ENCODE measurements at places on chromosomes 6 and 20.

DNA sequence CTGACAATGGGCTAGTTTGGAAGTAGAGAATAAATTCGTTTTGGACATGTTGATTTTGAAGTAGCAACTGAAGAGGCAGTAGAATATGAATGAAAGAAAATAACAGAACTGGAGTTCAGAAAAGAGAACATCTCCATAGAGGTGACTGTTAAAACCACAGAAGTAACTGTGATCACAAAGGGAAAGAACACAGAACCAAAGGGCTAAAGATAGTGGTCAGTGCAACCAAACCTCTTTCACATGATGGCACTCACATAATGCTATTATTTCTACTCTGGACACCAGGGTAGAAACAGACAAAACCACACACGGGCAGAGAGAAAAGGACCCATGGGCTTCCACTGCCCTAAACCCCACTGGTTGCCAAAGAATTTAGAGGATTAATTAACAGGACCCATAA, 58.5 kb downstream of the CDK19 start:
- DNase-seq = no peak

DNA sequence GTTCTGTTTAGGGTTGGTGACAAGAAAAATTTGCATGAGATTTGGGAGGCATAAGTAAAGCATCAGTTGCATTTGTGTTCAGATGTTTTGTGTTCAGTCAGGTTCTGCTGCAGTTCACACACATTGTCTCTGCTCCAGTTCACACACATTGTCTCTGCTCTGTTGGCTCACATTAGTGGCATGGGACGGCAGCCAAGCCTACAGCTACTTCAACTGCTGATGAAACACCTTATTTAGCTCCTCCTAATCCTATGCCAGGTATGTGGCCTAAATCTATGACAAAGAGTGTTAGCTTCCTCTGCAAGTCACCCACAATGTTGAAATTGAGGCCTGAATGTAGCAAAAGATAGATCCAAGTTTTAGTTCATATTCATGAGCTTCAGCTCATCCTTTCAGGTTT, 278.1 kb upstream of the SYNCRIP start:
- DNase-seq = no peak

DNA sequence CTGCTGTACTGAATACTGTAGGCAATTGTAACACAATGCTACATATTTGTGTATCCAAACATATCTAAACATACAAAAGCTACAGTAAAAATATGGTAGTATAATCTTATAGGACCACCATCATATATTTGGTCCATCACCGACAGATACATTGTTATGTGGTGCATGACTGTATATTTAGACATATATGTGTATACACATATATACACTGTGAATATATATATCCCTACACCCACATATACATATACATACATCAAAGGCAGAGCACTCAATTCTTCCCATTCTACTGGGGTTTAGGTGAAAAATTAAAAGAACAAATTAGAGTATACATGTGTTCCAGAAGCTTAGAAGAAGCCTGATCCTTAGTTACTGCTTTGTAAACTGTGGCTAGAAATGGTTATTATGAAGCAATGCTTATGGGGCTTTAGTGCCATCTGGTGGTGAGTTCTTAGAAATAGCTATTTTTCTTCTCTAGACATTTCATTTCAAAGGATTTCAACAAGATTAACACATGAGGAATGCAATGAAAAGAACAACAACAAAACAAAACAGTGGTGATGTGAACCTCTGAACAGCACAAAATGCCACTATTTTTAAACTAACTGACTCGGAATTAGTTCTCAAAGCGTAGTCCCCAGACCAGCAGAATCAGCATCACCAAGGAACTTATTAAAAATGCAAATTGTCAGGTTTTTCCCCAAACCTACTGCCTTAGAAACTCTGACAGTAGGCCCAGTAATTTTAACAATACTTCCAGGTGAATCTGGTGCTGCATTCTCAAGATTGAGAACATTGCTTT, 38.0 kb downstream of the PKHD1 start:
- DNase-seq = no peak

DNA sequence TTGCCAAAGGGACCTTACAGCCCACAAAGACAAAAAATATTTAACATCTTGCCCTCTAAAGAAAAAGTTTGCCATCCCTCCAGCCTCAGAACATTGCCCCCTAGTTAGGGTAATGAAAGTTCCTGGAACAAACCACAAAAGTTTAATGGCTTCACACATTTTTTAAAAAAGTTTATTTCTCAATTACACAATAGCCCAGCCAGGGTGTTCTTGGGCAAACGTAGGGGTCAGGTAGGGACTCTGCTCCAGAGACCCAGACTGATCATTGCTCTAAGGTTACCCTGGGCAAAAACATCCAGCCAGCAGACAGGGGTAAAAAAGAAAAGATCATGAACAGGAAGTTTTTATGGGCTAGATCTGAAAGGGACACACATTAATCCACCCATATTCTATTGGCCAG, 4.5 kb upstream of the ISM1 start:
- DNase-seq = no peak
